ENCODE measurements at places on chromosomes 7 and 10.
A peak's percentile ranks its signal among the peaks of the same experiment; 100 is the strongest.

DNA sequence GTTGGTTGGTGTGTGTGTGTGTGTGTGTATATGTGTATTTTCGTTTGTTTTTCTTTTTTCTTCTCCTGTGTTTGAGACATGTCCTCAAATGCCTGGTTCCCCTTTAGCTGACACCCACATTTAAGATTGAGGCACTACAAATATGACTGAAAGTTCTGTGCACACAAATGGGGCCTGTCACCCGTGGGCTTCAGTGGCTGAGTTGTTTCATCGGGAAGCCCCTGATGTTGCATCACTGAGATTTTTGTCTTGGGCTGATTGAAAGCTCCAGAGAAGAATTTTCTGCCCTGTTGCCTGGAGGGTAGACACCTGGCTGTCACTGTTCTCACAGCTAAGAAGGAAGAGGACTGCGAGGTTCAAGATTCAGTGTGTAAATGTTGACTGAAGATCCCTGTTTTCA lies 283.8 kb upstream of the C7orf33 start:
- no peak for DNase-seq
- no peaks in the 10 kb centered on the region for H3K36me3 ChIP-seq
- H3K27me3 ChIP-seq: no peaks in the 10 kb centered on the region
- H3K4me3 ChIP-seq: no peak overlapping the region

- no peak overlapping the region for H3K27ac ChIP-seq
- DNase-seq: no peak
- peaks cover 28% of the 10 kb centered on the region for H3K4me1 ChIP-seq
- no peak overlapping the region for H3K4me3 ChIP-seq
- no peaks in the 10 kb centered on the region for H3K27me3 ChIP-seq
These were observed 26.4 kb downstream of the PRF1 start for GRCh38 chr10:70575874-70576802.

DNA sequence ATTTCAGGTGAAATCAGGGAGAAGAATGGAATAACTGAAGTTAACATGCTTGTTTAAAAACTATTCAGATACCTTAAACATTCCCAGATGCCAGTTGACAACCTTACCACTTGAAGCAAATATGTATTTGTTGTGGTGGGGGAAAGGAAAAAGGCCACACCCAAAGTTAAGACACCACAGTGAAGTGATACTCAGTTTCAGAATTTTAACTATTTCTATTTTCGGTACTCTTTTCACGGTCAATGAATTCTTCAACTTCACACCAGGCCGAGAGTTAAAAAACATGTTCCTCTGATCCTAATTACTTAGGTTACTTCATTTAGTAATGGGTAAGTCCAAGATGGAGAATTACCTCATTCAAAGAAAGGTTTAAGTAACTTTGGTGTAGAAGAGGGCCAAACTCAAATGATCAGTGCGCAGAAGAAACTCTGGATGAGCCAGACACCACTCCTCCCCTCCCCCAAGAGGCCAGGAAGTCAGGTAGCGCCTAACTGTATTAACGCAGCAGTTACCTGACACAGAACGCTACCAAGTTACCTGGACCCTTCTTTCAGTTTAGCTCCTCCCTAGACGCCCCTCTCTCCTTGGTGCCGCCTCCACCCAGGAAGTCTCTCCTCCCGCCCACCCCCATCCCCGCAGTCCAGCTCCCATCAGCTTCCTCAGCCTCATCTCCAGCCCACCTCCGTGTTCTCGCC lies 700 bp downstream of the MTPN start:
- H3K4me3 ChIP-seq: peak overlapping the region; percentile 98
- no peaks in the 10 kb centered on the region for H3K36me3 ChIP-seq
- peak overlapping the region; percentile 84 for H3K27ac ChIP-seq
- DNase-seq: no peak
- H3K4me1 ChIP-seq: peaks cover 33% of the 10 kb centered on the region

DNA sequence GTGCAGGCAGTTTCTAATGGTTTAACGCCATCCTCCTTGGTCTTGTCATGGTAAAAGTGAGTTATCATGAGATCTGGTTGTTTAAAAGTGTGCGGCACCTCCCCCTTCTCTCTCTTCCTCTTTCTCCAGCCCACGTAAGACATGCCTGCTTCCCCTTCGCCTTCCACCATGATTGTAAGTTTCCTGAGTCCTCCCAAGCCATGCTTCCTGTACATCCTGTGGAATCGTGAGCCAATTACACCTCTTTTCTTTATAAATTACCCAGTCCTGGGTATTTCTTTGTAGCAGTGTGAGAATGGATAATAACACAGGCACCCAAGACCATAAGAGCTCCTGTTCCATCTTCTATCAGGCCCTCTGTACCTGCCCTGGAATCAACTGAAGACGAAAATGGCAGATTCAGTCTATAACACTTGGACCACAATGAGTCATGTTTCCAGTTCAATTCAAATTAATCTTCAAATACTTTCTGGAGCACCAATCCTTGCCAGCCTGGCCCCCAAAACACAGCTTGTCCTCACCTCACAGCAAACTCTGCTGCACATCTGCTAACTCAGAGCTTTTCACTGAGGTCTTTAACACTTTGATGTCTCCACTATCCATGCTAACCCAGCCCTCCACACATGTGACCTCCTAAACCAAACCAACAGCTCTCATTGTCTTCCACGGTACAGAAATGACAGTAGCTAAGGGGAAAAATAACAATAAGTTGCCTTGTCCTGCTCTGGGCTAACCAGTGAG lies 73.2 kb downstream of the SFMBT2 start:
- DNase-seq: no peak
- H3K4me3 ChIP-seq: no peak overlapping the region
- no peak overlapping the region for H3K27ac ChIP-seq
- H3K27me3 ChIP-seq: peaks cover 59% of the 10 kb centered on the region
- no peaks in the 10 kb centered on the region for H3K36me3 ChIP-seq

DNA sequence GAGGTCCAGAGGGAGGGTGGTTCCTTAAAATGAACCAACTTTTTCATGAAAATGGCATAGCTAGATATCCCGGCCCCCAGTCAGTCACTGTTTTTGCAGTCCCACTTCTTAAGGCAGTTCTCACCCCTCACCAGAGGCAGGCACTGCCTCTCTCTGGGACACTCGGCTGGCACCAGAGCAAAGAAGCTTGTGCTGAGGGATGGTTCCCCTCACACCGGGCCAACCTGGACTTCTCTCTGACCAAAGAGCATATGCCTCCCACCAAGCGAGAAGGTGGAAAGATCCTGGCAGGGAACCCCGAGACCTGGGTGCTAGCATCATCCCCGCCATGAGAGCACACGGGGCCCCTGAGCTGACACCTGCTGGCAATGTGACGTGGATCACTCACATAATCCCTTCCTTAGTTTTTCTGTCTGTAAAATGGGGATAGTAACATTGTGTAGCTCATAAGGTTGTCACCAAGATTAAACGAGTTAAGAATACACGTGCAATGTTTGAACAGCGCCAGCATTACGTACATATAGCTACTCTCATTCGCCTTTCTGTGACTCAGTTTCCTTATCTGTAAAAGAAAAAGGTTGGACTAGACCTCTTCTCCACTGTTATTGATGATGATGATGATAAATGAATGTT lies 88.5 kb downstream of the PARP12 start:
- no peak for DNase-seq
- H3K4me1 ChIP-seq: peaks cover 5% of the 10 kb centered on the region
- H3K4me3 ChIP-seq: no peak overlapping the region
- no peak overlapping the region for H3K27ac ChIP-seq
- no peaks in the 10 kb centered on the region for H3K36me3 ChIP-seq

DNA sequence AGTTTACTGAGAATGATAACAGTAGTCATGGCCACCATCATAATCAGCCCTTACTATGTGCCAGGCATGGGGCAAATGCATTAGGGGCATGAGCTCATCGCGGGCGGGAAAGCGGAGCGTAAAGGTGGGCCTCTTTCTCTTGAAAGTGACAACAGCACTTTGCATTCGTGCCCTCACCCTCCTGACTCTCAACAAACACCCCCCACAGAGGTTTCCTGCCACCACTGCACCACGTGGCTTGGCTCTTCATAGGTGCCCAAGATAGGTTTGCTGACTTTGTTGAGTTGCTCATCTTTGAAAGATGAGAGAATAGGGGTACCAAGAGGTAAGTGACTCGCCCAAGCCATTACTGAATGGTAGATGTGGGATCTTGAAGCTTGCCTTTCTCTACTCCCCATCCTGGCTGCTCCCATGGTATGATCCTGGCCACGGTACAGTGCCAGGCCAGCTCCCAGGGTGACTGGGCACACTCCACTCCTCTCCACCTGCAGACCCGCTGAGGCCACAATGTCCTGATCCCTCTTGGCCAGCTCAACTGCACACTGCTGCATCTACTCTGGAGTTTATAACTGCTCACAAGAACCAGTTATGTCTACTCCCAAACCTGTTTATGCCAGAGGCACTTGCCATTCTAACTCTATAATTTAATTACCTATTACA lies 26.0 kb downstream of the SLIT1 start:
- no peak for DNase-seq
- peaks cover 9% of the 10 kb centered on the region for H3K27me3 ChIP-seq
- no peaks in the 10 kb centered on the region for H3K36me3 ChIP-seq

DNA sequence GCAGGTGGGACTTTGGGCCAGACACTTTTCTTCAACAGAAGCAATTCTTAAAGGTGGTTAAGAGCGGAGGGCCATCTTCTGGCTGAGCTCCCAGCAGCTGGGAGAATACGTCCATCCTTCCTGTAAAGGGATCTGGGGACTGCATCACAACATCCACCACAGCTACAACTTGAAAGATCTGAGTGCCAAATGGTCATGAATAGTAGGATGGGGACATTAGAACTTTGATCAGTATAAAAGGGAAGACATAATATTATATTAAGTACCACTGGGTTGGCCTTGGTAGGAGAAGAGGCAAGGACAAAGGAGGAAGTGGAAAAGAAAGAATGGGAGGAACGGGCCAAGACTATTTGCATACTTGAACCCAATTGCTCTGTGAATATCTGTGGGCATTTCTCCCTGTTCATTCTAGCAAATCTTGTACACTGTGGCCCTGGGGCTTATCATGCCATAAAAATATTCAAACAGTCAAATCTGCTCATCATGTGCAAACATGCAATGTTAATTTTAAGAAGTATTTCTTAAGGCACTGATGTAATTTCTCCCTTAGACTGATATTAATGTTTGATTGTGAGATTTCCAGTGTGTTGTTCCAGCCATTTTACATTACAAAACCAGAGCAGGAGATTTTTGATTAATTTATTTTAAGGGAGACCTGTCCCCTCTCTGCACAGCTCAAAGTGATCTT lies 65.5 kb upstream of the CREB5 start:
- H3K4me3 ChIP-seq: no peak overlapping the region
- H3K27ac ChIP-seq: no peak overlapping the region

DNA sequence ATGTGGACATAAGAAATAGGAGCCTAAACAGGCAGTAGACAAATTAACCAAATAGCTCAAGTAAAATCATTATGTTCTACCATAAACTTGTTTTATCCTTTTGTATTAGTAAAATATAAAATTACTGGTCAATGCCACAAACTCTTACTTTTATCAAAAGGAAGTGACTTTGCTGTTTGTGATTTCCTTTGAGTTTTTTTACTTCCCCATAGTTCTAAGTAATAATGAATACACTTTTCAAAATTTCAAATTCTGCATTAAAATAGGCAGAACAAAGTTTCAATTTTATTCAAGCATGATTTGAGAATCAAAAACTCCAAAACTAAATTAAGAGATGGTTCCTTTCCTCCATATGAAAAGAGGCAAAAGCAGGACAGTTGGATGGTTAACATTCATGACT lies 139.7 kb upstream of the ABCB5 start:
- peaks cover 7% of the 10 kb centered on the region for H3K27me3 ChIP-seq
- no peak overlapping the region for H3K4me3 ChIP-seq
- no peak for DNase-seq

GRCh38 chr7:51224811-51225595 lies 91.6 kb downstream of the COBL start:
- H3K36me3 ChIP-seq: no peaks in the 10 kb centered on the region
- no peaks in the 10 kb centered on the region for H3K27me3 ChIP-seq
